NCI-H1105 (cell line): ENCODE measurements at places on chromosomes 6 and 20.

DNA sequence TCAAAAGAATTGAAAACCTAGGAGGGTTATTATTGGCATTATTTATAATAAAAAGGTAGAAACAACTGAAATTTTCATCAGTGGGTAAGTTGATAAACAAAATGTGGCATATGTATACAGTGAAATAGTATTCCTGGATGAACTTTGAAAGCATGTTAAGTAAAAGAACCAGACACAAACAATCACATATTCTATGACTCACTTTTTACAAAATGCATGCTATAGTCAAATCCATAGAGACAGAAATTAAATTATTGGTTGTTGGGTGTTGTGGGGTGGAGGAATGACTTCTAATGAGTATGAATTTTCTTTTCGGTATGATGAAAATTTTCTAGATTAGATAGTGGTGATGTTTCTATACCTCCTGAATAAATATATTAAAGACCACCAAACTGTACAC lies 94.6 kb downstream of the LRRC1 start:
- DNase-seq: no peak

GRCh38 chr6:152636021-152636608 lies 1.0 kb downstream of the SYNE1 start:
- no peak for DNase-seq

DNA sequence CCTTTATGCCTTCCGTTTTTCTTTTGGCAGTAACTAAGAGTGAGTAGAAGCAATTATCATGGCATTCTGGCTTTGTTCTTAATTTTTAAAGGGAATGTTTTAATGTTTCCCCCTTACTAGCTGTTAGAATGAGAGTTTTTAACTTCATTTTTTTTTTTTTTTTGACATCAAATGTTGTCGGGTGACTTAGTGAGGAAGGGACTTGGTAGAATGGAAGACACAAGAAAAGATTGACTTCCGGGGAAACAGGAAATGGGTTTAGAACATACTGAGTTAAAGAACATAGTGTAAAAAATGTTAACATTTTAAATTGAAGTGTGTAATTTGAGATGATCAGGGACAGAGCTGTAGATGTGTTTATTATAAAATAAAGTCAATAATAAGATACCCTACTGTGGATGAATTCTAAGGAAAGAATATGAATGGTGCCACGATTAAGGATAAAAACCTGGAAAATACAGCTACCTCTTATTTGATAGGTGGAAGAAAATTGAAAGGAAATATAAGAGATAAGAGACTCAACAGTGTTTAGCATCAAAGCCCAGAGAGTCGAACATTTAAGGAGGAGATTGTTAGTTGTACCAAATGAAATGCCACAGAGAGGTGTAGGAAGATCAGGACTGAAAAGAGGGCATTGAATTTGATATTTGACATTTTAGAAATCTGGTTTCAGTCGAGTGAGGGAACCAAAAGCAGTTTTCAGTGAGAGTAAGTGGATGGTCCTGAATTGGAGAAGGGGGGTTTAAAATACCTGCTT lies 9.4 kb downstream of the HSF2 start:
- no peak for DNase-seq

GRCh38 chr6:36924131-36924530 lies 30.4 kb upstream of the PI16 start:
- no peak for DNase-seq

- no peak for DNase-seq
Observed at GRCh38 chr20:50508171-50508755, 1.9 kb upstream of the PTPN1 start.

DNA sequence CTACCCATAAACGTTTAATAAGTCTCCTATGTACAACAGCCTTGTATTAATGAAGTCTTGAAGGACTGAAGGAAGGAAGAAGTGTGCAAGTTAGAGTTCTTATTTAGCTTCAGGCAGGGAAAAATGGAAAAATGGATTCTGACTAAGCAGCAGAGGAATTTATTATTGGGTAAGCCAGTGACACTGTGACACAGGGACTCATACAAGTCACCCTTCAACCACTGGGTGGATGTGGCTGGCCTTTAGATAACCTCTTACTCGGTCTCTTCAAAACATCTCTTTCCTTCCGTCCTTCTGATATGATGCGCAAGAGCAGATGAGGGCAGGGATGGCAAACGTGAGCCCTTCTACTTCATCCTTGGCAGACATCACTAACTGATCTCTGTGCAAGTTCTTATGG lies 145.6 kb downstream of the DHX35 start:
- DNase-seq: no peak

DNA sequence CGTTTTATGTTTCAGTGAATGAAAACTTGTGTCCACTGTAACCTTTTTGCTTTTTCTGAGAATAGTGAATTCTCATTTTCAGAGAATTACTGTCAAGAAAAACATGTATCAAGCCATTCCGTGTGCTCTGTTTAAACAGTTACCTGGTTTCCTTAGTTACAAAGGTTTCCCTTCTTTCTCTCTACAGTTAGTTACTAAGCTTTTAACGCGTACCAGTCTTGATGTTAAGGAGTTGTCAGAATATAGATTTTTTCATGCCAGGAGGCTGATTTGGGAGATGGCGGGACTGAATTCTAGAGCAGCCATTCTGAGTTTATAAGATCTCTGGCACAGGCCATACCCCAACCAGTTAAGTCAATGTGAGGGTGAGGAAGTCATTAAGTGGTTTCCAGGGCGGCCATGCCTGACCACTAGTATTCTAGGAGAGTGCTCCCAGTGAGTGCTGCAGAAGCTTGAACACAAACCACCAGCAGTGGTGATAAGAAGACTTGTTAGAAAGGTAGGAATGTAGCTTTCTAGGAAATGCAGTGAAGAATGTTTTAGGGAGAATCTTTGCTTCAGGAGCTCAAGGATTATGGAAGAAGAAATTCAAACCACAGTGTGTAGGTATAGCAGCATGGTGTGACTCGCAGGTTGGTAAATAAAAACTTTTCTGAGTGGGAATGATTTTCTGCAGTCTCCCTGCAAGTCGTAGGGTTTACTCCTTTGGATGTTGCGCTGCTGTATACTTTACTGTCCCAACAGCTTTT lies 112.9 kb downstream of the JARID2 start:
- no peak for DNase-seq

GRCh38 chr20:3813848-3814581 lies 6.3 kb upstream of the AP5S1 start:
- no peak for DNase-seq

DNA sequence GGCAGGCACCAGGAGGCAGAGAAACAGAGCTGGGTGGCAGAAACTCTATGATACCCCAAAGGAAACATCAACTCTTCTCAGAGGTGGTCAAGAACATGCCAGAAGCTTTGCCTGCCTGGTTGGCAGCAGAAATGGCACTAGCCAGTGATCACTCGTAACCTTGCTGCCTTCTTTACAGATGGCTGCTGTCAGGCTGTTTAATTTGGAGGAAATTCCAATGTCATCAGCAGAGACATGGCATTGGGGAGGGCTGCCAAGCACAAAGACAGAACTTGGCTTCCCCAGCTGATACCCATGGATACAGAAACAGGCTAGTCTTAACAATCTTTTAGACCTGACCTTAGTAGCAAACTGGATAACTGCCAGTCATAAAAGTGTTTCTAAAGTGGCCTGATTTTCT lies 153.6 kb downstream of the GMPR start:
- DNase-seq: no peak

GRCh38 chr6:70847106-70848084 lies 109.5 kb downstream of the B3GAT2 start:
- no peak for DNase-seq

- no peak for DNase-seq
Observed at GRCh38 chr6:44976677-44977641, 351.2 kb upstream of the RUNX2 start.

DNA sequence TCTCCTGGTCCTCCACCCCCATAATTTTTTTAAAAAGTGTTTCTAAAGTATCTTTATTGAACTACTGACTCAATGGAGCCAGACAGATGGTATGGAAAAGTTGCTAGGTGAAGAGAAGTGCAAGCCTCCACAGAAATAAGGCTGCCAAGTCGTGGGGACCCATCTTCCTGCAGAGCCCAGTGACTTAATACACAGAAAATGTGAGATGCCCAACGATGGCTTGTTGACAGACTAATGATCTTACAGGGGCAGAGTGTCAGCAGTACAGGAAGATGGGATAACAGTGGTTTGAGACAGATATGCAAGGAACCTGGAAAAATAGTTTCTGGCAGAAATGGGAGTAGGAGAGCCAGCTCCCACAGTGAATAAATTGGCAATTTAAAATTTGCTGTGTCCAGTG lies 43.3 kb downstream of the FYN start:
- no peak for DNase-seq

GRCh38 chr6:143553337-143553736 lies 41.8 kb upstream of the FUCA2 start:
- no peak for DNase-seq

GRCh38 chr6:156849806-156850205 lies 72.6 kb downstream of the ARID1B start:
- DNase-seq: no peak

- DNase-seq: no peak
Observed at GRCh38 chr6:167300902-167301777, 10.0 kb downstream of the UNC93A start.

GRCh38 chr6:17493286-17493685 lies 99.9 kb downstream of the CAP2 start:
- DNase-seq: no peak

DNA sequence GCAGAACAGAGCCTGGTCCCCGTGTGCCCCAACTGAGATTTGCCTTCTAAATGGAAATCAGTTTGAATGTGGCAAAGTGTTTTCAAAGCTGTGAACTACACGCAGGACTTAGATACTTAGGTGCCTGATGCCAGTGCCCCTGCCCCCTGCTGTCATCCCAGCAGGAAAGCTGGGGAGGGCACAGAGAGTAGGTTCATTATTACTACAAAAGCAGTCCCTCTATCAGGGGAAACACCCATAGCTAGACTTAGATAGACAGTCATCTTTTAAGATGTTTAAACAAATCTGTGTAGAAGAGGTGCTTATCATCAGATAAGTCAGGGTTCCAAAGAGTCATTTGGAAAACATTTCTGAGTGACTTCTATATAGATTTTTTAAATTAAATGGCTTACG lies 155.0 kb upstream of the SNX9 start:
- DNase-seq: no peak

DNA sequence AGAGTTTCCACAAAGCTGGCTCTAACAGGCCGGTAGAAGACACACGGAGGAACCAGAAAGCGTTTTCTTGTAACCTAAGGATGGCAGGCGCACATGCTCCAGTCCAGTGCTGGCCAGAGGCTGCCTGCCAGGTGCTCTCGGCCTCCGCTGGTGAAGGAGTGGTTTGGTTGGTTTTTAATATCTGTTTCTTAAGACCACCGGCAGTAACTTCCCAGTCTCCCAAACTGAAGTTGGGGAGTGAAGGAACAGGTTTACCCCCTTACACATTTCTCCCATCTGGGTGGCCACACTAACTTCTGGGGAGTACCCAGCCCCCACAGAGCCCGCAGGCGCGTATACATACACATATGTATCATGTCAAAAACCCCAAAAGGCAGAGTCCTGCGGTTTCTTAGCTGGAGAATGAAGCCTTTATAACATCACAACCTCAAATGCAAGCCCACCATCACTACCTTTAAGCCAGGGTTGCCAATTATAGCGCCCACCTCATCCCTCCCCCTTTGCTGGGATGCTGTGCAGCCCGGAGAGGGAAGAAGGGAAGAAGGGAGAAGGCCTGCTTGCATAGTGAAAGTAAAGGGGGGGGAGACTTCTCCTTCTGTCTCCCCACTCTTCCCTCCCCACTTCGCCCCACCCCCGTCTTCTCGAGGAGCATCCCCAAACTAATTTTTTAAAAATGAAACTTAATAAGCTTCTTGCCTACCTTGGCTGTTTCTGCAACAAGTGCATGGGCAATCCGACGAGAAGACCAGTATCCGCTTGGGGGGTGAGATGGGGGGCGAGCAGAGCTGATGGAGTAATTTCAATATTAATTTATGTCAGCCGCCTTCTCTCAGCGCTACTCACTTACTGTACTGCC lies 1.0 kb downstream of the TRERF1 start:
- DNase-seq: no peak

- DNase-seq: no peak
Observed at GRCh38 chr6:61977947-61978346, 308.1 kb downstream of the KHDRBS2 start.

GRCh38 chr6:31749301-31750036 lies 9.7 kb downstream of the MSH5 start:
- DNase-seq: no peak

- DNase-seq: no peak
Observed at GRCh38 chr6:130965656-130966055, 97.4 kb downstream of the EPB41L2 start.

- DNase-seq: no peak
Observed at GRCh38 chr6:155412335-155412734, 43.3 kb downstream of the NOX3 start.

GRCh38 chr6:160634706-160635105 lies 29.4 kb downstream of the LPA start:
- DNase-seq: no peak

GRCh38 chr6:6660339-6661045 lies 72.0 kb downstream of the LY86 start:
- DNase-seq: no peak

GRCh38 chr6:127131275-127131674 lies 12.8 kb downstream of the RSPO3 start:
- no peak for DNase-seq

DNA sequence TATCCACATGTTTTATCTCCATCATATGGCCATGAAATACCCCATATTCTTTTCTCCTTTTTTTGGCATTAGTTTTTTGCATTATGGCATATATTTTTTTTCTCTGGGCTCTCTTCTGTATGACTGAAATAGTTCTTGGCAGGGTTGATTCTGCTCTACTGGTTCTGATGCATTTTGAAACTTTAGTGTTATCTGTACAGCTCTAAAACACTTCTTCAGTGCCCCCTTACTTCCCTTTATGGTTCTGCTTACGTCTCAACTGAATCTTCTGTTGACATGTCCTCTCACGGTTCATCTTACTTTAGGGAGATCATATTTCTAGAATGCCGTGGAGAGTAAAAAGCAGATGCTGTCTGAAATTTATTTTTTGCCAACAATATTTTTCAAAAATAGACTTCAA lies 23.2 kb upstream of the TXNDC5 start:
- DNase-seq: no peak

DNA sequence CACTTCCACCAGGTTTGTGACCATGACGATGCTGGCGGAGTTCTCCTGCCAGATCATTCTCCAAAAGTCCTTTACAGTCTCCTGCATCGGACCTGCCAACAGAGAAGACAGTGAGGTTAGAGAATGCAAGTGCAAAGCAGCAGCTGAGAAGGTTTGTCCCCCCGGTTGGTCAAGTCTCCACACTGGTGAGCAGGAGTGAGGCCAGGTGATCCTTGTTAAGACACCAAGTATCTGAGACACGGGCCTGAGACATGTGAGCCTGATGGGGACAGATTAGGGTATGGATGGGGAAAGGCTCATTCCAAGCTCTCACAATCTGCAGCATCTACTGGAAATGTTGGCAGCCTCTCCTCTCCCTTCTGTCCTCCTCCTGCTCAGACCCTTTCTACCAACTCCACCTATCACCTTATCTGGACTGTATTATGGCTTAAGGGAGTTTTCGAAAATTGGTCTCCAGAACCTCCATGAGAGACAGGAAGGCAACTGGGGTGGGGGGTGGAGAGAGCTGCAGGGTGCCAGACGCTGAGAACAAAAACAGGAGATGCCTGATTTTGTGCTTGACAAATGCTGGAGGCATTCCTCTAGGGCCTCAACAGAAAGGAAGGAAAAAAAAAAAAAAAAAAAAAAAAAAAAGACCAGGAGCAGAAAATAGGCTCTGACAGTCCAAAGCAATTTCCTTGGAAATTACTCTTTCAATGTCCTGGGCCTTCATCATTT lies 500.4 kb upstream of the CHD6 start:
- no peak for DNase-seq
